Hematopoietic multipotent progenitor cell treated with erythropoietin and hydrocortisone succinate and interleukin-3 and kit ligand, for 17 days (in vitro differentiated cells): ENCODE measurements at places on chromosomes 3 and 15.

DNA sequence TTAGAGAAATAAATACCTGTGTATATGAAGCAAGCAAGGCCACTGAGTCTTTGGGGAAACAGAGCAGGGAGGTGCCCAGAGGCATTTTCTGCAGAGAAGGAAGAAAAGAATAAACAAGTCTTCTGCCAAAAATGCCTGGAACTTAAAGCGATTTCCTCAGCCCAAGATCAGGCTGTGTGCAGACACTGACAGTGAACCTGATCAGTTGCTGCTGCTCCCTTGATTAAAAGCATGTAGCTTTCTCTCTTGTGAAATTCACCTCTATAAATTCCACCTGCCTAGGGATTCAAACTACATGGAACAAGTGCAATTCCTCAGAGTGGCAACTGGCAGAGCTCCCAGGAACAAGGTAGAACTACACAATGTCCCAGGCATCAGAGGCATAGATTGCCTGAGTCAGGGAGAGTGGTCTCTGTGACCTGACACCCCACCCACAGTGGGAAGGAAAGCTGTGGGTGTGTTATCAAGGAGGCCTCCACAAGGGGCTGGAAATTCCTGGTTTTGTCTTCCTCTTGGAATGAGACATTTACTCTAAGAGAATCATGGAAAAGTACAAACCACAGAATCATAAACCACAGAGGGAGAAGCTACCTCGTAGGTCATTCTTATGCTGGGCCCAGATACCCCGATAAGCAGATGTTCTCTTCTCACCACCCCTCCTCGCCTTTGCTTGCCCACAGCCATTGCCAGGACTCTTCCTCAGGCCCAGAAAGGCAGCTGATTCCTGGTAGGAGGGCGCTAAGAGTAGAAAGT is 1.8 kb upstream of the ZBTB38 start:
- no peak for DNase-seq

DNA sequence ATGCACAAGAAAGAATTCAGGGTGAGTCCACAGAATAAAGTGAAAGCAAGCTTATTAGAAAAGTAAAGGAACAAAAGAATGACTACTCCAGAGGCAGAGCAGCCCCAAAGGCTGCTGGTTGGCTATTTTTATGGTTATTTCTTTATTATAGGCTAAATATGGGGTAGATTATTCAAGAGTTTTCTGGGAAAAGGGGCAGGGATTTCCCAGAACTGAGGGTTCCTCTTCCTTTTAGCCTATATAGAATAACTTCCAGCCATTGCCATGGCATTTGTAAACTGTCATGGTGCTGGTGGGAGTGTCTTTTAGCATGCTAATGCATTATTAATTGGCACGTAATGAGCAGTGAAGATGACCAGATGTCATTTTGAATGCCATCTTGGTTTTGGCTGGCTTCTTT is 13.6 kb downstream of the GLDN start:
- DNase-seq = no peak

- no peak for DNase-seq
These were observed 640.5 kb upstream of the GRM7 start for GRCh38 chr3:6220447-6220846.

GRCh38 chr15:52925130-52925529 is 135.0 kb upstream of the ONECUT1 start:
- no peak for DNase-seq

GRCh38 chr15:41936649-41937567 is 35.4 kb downstream of the EHD4 start:
- DNase-seq = no peak

GRCh38 chr3:70811880-70812279 is 499.4 kb upstream of the MDFIC2 start:
- DNase-seq = no peak

GRCh38 chr3:17144665-17144993 is 259.9 kb downstream of the PLCL2 start:
- DNase-seq = no peak

GRCh38 chr3:138949002-138949418 is 2.0 kb downstream of the FOXL2NB start:
- no peak for DNase-seq

- no peak for DNase-seq
These were observed 27.6 kb upstream of the VEPH1 start for GRCh38 chr3:157530637-157531300.

DNA sequence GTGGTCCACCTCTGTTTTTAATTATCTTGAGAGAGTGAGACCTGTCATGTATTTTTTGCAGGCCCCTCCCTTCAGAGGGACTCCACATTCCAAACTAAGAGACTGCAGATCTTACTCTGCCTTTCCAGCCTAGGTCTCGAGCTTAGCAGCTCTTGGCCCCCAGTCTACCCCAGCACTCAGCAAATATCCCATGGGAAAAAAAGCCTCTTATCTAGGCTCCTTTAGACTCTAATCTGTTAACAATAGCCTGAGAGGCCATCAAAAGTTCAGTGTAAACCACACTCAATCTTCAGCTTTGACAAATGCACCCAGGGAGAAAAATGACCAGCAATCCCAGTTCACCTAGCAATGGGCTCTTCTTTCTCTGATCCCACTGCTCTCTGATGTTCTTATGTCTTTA is 8.6 kb upstream of the BLM start:
- DNase-seq = no peak

DNA sequence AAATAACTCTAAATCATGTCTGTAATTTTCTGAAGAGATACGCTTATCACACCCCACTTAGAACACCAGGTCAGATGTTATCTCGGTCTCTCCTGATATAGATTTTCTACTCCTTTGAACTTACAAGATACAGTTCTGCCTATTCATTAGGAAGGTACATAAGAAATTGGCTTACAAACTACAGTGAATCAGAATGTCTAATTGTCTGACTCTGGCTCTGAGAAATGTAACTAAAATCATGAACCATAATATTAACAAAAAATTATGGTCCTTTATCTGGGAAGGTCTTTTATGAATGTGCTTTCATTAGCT is 235.2 kb downstream of the SUCLG2 start:
- DNase-seq = no peak

GRCh38 chr15:56608993-56609392 is 124.3 kb downstream of the ZNF280D start:
- no peak for DNase-seq

GRCh38 chr3:4754180-4755086 is 224.8 kb upstream of the BHLHE40 start:
- DNase-seq = no peak

- no peak for DNase-seq
These were observed 82.8 kb downstream of the MAGI1 start for GRCh38 chr3:65955792-65956477.
